ENCODE measurements at places on chromosomes 3 and 15.

DNA sequence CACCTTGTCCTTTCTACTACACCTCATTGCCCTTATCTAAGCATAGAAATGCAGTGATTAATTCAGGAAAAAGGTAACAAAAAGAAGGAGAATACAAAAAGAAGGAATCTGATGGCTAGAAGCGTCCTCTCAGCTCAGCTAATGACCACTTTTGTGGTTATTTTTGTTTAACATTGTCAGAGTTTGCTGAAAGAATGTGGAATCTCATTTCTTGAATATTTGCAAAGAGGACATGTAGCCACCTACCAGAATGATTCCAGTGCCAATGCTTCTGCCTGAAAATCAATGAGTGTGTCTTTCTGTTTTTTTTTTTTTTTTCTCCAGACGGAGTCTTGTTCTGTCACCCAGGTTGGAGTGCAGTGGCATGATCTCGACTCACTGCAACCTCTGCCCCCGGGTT lies 24.5 kb downstream of the NANOGP8 start:
- DNase-seq = no peak

- no peak for DNase-seq
Measured at GRCh38 chr3:8595695-8596115, 48.9 kb downstream of the SSUH2 start.

DNA sequence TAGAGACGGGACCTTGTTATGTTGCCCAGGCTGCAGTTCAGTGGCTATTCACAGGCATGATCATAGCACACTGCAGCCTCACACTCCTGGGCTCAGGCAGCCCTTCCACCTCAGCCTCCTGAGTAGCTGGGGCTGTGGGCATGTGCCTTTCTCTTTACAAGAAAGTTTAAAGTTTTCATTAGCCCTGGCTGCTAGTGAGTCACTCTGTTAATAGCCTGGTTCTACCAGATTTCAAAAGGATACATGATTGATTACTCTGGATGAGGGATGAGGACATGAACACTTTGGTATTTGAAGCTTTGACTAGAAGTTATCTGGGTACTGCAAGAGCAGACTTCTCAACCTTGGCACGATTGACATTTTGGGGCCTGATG lies 95.1 kb downstream of the DHX36 start:
- DNase-seq = no peak

DNA sequence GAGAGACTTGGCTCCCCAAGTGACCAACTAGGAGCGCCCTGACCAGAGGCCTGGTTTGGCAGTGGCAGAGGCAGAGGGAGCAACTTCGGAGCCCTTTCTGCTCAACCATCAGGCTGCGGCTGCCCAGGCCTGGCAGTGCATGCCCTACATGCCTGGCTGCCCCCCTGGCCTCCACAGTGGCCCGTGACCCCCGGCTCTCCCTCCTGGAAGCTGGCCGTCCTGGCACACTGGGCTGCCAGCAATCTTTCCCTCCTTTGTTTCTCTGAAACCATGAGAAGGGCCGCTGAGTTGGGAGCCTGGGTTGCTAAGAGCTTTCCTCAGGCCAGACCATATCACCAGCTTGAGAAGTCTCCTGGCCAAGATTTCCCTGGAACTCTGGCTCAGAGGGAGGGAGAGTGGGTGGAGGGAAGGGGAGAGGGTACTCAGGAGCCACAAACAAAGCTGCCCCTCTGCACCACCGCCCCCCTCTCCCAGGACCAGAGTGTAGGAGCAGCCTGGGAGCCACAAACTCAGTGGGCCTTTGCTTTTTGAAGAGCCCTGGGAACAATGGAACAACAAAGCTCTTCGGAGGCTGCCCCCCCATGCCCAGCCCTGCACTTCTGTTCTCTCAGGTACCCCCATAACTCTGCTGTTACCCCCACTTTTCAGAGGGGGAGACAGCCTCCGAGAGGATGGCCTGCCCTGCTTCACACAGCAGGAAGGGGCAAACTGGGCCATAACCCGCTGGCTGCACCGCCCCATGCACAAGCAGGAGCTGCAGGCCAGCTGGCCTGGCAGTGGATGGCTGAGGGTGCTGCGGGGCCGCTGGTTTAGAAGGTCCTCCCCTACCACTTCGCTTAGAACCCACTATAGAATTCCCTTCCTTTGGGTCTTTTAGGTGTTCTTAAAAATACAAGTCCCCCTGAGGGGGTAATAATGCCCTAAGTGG lies 11.3 kb downstream of the CORO2B start:
- no peak for DNase-seq

DNA sequence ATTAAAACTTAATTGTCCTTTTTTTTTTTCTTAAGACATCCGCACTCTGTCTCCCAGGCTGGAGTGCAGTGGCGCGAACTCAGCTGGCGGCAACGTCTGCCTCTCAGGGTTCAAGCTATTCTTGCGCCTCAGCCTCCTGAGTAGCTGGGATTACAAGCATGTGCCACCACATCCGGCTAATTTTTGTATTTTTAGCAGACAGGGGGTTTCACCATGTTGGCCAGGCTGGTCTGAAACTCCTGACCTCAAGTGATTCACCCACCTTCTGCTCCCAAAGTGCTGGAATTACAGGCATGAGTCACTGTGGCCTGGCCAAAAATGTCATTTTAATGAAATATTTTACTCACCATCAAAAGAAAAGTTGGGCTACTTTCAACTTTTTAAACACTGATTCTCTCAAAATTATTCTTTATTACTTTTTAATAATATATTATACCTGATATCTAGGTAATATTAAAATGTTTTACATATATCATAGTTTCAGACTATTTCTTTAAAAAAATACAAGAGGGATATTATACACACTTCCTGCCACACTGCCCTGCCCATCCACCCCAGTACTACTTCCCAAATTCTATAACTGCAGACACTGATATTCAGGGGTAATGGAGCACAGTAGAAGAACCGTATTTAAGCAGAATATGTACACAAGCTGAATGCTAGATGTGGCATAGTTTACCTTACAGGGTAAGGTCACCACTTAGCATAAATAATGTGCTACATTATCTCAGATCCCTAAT lies 723.9 kb upstream of the ZNF385D start:
- no peak for DNase-seq

- no peak for DNase-seq
Measured at GRCh38 chr15:49678655-49679054, 57.8 kb downstream of the DTWD1 start.

GRCh38 chr15:74336061-74337005 lies 31.1 kb downstream of the CYP11A1 start:
- no peak for DNase-seq

GRCh38 chr3:177481329-177481728 lies 284.0 kb upstream of the TBL1XR1 start:
- DNase-seq = no peak

DNA sequence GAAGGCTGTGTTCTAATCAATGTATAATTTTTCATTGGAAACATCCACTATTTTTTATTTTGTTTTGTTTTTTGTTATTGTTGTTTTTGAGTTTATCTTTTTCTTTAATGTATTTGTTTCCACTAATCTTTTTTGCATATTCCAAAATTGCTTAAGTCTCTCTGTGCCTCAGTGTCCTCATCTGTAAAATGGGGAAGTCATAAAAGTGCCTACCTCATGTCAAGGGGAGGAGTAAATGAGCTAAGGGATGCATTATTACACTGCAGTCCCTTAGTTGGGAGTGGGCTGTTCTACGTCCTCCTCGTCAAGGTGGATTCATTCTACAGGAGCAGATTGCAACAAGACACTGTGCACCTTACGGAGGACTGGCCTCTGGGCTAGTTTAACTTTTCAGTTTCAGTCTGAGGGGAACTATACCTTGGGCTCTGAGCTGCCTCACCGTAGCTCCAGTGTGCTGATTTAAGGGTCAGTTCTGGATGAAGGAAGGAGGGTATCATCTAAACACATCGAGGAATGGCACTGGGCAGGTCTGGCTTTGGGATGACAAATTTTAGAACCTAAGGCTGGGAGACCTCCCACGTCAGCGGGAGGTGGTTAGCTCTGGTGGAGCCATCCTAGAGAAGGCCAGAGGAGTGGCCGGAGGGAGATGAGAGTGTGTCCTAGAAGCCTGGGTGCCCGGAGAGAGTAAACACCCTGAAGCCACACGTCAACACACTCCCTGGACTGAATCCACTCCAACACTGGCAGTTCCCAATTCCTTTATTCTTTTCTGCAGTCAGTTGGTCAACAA lies 5.1 kb upstream of the SRP14 start:
- no peak for DNase-seq

- DNase-seq = no peak
Measured at GRCh38 chr3:108171106-108171505, 51.1 kb downstream of the IFT57 start.

- DNase-seq = no peak
Measured at GRCh38 chr3:113212844-113213375, 1.6 kb downstream of the BOC start.

DNA sequence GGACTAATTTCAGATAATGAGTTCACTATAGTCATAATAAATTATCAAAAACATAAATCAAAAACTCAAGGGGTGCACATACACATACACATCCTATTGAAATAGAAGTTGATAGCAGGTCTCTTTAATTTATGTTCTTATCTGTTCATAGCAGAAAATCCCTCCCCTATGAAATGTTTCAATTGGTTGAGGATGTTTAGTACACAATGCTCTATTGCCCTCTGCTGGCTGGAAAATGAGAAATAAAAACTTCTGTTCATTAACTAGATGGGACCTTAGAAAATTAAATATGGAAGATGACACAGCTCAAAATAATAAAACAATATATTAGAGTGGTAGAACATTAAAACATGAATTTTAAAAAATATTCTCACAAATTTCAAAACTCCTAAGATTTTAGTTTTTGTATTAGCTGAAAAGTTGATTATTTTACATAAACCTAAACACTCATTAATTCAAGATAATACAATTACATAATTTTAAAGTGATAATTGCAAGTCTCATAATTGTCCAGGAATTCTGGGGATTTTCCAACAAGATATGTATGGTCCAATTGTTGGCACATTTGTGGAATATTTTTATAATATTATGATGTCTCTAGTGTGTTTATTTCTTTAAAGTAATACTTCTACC lies 735.0 kb downstream of the ROBO1 start:
- no peak for DNase-seq

GRCh38 chr3:110381992-110382391 lies 689.6 kb upstream of the NECTIN3 start:
- DNase-seq = no peak

- no peak for DNase-seq
Measured at GRCh38 chr3:15325228-15325627, 7.2 kb downstream of the SH3BP5 start.

DNA sequence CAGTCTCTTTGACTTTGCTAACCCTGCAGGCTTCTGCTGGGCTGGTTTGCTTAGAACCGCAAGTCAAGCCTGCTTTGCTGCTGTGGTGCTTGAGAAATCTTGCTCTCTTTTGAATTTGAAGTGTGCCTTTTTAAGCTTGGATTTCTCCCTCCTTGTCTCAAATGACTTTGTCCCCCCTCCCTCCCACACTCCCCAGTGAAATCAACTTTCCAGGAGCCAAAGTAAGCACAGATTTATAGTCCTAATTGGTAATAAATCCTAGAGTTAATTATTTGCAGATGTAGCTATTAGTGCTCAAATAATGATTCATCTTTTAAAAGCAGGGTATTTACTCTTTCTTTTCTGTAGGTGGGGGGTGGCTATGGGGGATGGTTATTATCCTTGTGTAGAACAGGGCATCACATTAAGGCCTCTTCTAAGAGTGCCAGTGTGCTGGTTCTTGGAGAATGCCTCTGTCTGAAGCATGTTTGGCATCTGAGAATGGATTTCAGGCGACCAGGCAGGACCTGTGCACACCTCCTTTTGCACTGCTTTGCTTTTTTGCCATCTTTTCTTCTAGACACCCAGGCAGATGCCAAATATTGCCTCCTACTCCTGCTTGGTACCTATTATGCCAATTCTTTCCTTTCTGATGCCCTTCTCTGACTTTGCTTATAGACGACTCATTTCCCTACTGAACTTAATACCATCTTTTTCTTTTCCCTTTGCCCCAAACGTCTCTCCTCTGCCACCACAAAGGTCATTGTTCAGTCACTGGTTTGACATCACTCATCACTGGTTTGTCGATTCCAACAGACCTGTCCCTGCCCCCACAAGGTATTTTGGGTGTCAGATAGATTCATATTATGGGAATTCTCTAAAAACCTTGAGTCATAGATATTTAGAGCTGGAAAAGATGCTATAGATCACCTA lies 50.7 kb downstream of the CLDN11 start:
- DNase-seq = no peak

GRCh38 chr3:128849911-128850455 lies 29.4 kb upstream of the ACAD9 start:
- DNase-seq = no peak

GRCh38 chr3:84806958-84807357 lies 151.8 kb upstream of the CADM2 start:
- DNase-seq = no peak

- DNase-seq = no peak
Measured at GRCh38 chr3:72082776-72083462, 298.0 kb upstream of the PROK2 start.

DNA sequence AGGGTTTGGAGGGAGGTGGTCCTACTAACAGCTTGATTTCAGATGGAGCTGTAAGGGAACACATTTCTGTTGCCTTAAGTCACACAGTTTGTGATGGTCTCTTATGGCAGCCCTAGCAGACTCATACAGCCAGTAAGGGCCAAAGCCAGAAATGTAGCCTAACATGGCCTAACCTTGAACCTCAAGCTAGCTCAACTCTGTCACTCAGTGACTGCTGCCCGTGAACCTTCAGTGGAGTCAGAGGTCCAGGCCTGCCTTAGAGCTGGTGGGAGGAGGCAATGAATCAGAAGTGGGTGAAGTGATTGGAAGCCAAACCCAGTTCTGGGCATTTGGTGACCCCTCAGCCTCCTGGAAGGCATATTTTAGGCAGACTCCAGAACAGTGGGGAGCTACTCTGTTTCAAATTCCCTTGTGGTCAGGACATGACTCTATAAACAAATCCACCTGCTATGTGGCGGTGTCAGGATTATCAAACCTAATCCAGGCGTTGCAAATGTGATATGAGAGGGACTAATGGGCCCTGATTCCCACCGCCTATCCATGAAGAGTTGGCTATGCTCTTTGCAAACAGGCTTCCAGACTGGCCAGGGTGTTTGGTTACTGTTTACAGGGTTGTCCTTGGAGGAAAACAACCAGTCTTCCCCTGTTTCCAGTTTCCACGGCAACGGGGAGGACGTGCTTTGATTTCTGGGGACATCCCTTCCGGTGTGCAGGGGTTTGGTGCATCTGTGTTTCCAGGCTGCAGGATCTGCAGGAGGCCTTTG lies 105.9 kb upstream of the AGBL1 start:
- no peak for DNase-seq

DNA sequence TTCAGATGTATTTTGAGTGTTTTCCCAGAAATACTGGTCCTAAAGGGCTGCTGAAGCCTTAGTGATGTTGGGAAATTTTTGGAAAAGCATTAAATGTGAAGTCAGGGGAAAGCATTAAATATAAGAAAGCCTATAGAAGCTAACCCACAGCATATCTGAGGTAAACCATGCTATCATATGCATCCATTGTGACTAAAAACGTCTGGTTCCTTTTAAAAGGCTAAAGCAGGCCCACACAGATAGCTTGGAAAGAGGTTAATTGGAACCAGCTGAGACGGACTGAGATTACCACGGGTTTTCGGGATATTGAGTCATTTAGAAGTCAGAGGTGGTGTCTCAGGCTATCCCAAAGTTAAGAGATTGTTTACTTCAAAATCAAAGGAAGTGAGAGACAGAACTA lies 78.2 kb downstream of the CYP19A1 start:
- no peak for DNase-seq
